Thoracic aorta (tissue), 2 donors: ENCODE measurements at places on chromosomes 7 and 10.

DNA sequence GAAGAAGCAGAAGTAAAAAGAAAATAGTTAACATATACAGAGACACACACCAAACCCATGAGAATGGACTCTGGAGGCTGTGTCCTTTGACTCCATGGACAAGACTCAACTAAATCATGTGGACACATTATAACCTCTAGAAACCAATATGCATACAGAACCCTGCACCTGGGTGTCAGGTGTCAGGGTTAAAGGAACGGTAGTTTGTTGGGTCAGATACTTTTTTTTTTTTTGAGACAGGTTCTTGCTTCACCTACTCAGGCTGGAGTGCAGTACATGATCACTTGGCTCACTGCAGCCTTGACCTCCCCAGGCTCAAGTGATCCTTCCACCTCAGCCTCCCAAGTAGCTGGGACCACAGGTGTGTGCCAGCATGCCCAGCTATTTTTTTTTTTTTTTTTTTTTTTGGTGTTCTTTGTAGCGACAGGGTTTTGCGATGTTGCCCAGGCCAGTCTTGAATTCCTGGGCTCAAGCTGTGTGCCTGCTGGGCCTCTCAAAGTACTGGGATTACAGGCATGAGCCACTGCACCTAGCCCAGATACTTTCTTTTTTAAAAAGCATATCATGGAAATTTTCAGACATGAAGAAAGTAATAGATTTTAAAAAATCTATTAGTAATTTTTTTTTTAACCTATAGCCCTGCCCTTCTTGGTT lies 31.3 kb downstream of the GALNT11 start:
- H3K4me1 ChIP-seq: peaks cover 6% of the 10 kb centered on the region
- H3K27ac ChIP-seq: no peak overlapping the region
- H3K4me3 ChIP-seq: no peak overlapping the region
- H3K27me3 ChIP-seq: no peaks in the 10 kb centered on the region

DNA sequence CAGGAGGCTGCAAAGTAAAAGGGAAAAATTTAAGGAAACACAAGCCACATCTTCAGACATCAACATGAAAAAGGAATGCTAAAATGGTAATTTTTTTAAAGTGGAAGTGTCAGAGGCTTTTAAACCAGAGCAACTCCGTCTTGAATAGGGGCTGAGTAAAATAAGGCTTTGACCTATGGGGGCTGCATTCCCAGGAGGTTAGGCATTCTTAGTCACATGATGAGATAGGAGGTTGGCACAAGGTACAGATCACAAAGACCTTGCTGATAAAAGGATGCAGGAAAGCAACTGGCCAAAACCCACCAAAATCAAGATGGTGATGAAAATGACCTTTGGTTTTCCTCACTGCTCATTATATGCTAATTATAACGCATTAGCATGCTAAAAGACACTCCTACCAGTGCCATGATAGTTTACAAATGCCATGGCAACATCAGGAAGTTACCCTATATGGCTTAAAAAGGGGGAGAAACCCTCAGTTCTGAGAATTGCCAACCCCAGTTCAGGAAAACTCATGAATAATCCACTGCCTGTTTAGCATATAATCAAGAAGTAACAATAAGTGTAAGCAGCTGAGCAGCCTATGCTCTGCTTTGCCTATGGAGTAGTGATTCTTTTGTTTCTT lies 128.3 kb downstream of the SKAP2 start:
- H3K36me3 ChIP-seq: peaks cover 3% of the 10 kb centered on the region
- no peak overlapping the region for H3K4me3 ChIP-seq
- no peaks in the 10 kb centered on the region for H3K27me3 ChIP-seq

DNA sequence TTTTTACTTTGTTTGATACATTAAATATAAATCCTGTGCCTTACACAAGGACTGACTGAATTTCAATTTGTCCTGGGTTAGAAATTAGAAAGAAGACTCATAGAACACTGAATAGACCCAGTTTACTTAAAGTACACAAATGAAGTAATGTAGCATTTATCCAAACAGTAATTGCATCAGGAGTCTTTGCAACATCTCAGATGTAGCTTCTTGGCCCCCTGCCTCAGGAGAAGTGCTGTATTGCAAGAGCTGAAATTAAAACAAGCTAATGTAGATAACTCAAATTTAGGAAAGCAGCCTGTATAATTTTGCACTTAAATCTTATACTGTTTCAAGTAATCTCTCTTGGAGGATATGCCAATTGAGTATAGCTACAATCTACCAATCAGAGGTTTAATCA lies 54.3 kb upstream of the KCND2 start:
- H3K27ac ChIP-seq: no peak overlapping the region
- no peak for DNase-seq
- H3K4me1 ChIP-seq: peaks cover 7% of the 10 kb centered on the region
- H3K27me3 ChIP-seq: no peaks in the 10 kb centered on the region
- no peaks in the 10 kb centered on the region for H3K36me3 ChIP-seq
- no peak overlapping the region for H3K4me3 ChIP-seq

GRCh38 chr7:100472121-100472851 lies 6.7 kb downstream of the TSC22D4 start:
- peaks cover 33% of the 10 kb centered on the region for H3K4me1 ChIP-seq
- no peak for DNase-seq
- no peak overlapping the region for H3K4me3 ChIP-seq
- H3K36me3 ChIP-seq: peaks cover 20% of the 10 kb centered on the region
- no peaks in the 10 kb centered on the region for H3K27me3 ChIP-seq

- no peak overlapping the region for H3K4me3 ChIP-seq
- no peak for DNase-seq
- no peaks in the 10 kb centered on the region for H3K27me3 ChIP-seq
- no peak overlapping the region for H3K27ac ChIP-seq
- no peaks in the 10 kb centered on the region for H3K36me3 ChIP-seq
- H3K4me1 ChIP-seq: peaks cover under 1% of the 10 kb centered on the region
These were observed 5.8 kb downstream of the TSPAN15 start for GRCh38 chr10:69456880-69457693.

- DNase-seq: no peak
- no peaks in the 10 kb centered on the region for H3K4me1 ChIP-seq
- no peaks in the 10 kb centered on the region for H3K36me3 ChIP-seq
- H3K27me3 ChIP-seq: no peaks in the 10 kb centered on the region
- no peak overlapping the region for H3K4me3 ChIP-seq
These were observed 247.3 kb upstream of the LRRTM3 start for GRCh38 chr10:66678521-66678920.

DNA sequence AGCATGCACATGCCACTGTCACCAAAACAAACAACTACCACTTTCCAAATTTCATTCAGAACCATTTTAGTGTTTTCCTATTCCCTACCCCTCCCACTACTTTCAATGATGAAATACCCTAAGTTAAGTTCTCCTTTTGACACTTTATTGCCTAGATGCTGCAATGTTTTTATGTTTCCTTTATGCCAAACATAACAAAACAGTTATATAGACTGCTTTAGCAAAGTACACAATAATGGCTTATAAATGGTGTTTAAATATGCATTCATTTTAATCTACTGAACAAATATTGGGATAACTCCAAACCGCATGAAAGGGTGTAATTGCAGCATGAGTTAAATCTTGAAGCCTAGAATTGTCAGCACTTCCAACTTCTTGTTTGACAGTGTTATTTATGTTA lies 69.2 kb downstream of the PHYHIPL start:
- no peak overlapping the region for H3K4me3 ChIP-seq
- H3K27me3 ChIP-seq: no peaks in the 10 kb centered on the region
